GM03348 (cell line): ENCODE measurements at places on chromosomes 16 and 17.

- peak; percentile 81 for DNase-seq
Observed at GRCh38 chr16:24010440-24011089, 174.8 kb downstream of the PRKCB start.

GRCh38 chr16:68665501-68665900 is 20.4 kb downstream of the CDH3 start:
- no peak for DNase-seq

DNA sequence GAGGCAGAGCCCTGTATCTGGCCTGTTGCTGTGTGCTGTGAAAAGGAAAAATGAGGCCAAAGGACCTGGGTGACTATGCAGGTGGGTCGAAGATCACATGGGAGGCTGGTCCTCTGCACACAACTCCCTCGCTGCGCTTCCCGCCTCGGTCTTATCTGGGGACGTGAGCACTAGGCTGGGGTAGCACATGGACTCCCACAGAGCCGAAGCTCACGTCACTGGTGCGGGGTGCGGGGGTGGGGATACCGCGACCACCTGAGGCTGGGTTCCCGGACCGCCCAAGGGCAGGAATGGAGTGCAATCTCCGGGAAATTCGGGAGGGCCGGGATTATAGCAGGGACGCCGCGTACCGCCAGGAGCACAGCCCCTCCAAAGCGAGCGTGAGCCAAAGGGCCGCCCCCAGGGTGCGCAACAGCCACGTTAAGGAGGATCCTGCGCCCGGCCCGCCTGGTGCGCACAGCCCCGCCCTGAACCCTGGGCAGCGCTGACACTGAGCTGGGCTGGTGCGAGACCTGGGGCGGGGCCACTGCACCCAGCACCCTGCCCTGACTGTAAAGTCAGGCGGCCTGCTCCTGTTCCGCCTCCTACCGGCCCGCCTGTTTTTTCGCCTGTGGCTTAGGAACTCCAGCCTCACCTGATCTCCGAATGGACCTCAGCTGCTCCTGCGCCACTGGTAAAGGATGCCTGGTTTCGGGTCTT is 4.8 kb downstream of the MT1A start:
- peak; percentile 67 for DNase-seq

DNA sequence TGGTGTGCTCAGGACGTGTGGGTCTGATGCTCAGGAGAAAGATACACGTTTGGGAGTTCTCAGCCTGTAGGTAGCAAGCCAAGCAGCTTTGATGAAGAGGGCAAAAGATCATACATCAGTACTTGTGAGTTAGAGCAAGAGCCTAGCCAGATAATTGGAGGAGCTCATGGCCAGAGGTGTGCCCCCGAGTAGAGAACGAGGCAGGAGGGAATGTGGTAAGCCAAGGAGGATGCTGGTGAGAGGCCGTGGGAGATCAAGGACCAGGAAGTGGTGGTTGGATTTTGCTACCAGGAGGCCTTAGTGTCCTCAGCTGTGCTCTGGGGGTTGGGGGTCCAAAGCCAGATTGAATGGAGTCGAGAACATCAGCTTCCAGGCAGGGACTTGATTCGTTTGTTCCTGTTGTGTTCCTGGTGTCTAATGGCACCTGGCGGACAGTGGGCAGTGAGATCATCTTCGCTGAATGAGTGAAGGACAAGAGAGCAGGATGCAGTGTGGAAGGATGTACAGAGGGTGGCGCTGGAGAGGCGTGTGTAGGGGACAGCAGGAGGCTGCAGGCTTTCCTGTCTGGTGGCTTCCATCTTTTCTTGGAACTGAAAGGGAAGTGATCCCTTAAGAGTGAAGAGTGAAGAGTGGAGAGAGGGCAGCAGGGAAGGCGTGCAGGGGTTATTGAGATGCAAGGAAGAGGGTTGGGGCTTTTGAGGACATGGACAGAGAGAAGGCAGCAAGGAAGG is 11.6 kb downstream of the FBXL19 start:
- peak; percentile 53 for DNase-seq

GRCh38 chr17:9669551-9670008 is 24.3 kb downstream of the USP43 start:
- no peak for DNase-seq

- no peak for DNase-seq
Observed at GRCh38 chr16:57358527-57359095, at the start of gene CCL22. TSS of gene CCL22 (plus strand) at chr16:57358783. CDS start at chr16:57358817, 34 bp downstream.

- no peak for DNase-seq
Observed at GRCh38 chr17:30956764-30957374, 14.0 kb upstream of the RNF135 start.

GRCh38 chr16:84503751-84504395 is 586 bp downstream of the MEAK7 start:
- DNase-seq: peak; percentile 68

- DNase-seq: no peak
Observed at GRCh38 chr17:40702271-40702670, 1.3 kb downstream of the KRT24 start.
